GM23338 (cell line): ENCODE measurements at places on chromosomes 12 and 14. TPM values are rescaled to one million over a fixed set of nuclear protein-coding genes. Genes with fewer than 3 reads are reported as not detected.

GRCh38 chr14:55747186-55747585, 167.2 kb downstream of the KTN1 start:
- DNase-seq: no peak

GRCh38 chr12:46464863-46465262, 92.3 kb upstream of the SLC38A2 start:
- DNase-seq: no peak

DNA sequence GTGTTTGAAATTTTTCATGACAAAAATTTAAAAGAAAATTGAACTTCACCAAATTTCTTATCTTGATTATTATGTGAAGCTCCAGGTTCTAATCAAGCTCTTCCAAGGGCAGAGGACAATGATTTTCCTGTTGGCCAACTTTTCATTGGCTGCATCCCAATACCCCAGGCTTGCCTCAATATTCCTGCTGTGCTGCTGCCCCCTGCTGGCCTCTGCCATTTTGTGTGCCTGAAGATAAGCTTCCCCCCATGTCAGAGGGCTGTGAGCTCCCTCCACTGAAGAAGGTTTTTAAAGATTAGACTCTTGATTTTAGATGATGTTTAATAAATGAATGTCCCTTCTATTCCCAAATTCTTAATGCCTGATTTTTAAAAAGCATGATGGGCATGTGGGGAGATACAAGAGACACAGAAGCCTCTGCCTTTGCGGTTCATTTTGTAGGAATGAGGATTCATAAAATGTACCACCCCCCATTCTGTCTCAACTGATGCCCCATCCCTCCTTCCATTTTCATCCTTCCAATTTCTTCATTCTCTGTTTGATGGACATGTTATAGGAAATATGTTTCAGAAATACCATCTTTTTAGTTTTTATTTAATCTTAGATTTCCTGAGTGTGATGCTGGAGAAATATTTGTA, 76.7 kb upstream of the RGS6 start:
- DNase-seq: peak; percentile 88

DNA sequence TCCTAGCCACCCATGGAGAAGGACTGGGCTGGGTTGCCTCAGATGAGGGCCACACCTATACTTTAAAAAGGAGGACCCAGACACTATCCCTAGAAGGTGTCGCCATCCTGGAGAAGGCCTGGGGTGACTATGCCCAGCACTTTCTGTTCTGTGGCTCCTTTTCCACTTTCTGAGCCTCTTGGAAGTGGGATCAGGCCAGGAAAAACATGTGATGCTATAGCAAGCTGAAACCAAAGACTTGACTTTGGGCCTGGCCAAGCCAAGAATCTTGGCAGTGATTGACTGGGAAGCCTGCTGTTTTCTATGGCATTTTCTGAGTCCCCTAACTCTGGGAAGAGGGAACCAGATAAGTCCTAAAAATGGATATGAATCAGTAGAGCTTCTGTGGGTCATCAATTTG, 332.3 kb downstream of the ZFP36L1 start:
- DNase-seq: no peak

Gene AMN
- total RNA-seq: 0.16 and 0.69 TPM in 2 replicates
